Stimulated activated CD4-positive, alpha-beta T cell treated with anti-CD3 and anti-CD28 coated beads, Interleukin-4, amount 100 ng/mL, for 4 hours (primary cell): ENCODE measurements at places on chromosomes 2 and 18.

GRCh38 chr2:161946489-161947107, 127.4 kb downstream of the DPP4 start:
- no peak for DNase-seq

GRCh38 chr2:127715778-127716449, 14.6 kb downstream of the SFT2D3 start:
- DNase-seq, result no peak

- no peak for DNase-seq
Measured at GRCh38 chr2:240225660-240226475, 85.4 kb upstream of the OTOS start.

DNA sequence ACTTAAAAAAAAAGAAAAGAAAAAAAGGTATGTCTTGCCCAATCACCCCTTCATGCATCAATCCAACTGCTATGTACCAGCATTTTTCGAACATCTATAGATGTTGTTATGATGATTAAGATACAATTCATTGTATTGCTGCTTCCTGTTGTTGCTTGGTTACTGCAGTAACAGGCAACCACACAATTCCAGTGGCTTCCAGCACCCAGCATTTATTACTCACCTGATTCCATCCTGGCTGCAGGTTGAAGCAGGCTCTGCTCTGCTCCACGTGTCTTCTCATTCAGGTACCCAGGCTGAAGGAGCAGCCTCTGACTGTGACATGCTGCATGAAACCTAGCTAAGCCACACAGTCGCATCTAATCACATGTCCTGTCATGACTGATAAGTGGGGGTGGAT, 196.9 kb downstream of the INO80D start:
- DNase-seq, result no peak
